T-helper 2 cell treated with Interferon-gamma antibody and Interleukin-4, amounts not matched to agents 5 μg/mL and 100 μg/mL, for 36 hours (primary cell): ENCODE measurements at places on chromosomes 2 and 18.

DNA sequence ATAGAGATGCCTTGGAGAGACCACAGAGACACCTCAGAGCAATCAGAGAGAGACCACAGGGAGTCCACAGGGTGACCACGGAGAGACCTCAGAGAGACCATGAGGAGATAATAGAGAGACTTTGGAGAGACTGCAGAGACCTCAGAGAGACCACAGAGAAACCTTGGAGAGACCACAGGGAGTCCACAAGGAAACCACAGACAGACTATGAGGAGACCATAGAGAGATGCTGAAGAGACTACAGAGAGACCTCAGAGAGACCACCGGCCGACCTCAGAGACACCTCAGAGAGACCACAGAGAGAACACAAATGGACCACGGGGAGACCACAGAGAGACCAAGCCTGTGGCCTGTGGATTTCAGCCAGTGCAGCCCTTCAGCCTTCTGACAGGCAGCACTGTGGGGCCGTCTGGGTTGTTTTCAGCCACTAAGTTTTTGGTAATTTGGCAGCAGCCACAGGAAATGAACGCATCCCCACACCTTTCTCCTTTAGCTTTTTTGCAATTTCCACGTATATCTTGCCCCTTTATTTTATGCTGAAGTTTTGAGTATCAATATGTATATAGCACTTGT is 11.4 kb upstream of the TMEM18 start:
- H3K27ac ChIP-seq = no peak overlapping the region
- peaks cover 3% of the 10 kb centered on the region for H3K4me1 ChIP-seq
- H3K27me3 ChIP-seq = peaks cover 17% of the 10 kb centered on the region
- no peak overlapping the region for H3K4me3 ChIP-seq
- no peak for DNase-seq
- peaks cover 9% of the 10 kb centered on the region for H3K36me3 ChIP-seq

DNA sequence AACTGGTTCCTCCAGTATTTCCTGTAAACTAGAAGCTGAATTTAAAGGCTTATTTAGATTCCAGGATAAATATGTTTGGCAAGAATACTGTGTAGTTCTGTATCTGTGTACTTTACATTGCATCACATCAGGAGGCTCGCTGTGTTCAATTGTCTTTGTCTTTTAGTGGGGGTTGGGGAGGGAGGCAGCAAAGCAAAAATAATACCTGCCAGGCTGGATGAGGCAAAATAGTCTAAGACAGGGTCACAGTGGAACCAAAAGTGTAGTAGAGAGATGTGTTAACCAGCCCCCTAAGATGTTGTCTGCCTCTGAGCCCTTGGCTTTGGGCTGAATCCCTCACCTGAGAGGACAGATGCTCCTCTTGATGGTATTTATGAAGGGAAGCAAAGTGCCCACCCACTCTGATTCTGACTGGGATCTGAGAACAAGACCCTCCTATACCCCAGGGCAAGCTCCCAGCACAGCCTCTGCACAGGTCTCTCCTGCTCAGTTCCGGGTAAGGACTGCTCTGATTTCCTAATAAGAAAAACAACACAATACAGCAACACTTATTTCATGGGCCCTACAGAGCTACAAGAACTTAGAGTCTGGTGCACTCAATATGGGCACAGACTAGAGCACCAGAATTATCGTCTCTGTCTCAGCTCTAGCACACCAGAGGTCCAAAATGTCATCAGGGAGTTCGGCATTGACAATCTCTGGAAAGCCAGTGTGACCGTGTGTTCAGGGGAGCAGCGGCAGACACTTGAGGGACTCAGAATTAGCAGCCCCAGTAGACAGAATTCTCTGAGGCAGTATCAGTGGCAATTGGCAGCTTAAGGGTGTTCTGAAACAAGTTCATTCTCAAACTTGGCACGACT is 7.2 kb upstream of the AFTPH start:
- peaks cover 37% of the 10 kb centered on the region for H3K27me3 ChIP-seq
- DNase-seq = no peak
- H3K4me3 ChIP-seq = no peak overlapping the region
- no peak overlapping the region for H3K27ac ChIP-seq
- no peaks in the 10 kb centered on the region for H3K36me3 ChIP-seq

GRCh38 chr2:221649051-221649775 is 77.1 kb upstream of the EPHA4 start:
- H3K27ac ChIP-seq = no peak overlapping the region
- H3K36me3 ChIP-seq = no peaks in the 10 kb centered on the region
- H3K4me3 ChIP-seq = no peak overlapping the region
- no peak for DNase-seq
- no peaks in the 10 kb centered on the region for H3K27me3 ChIP-seq

GRCh38 chr2:31049916-31050588 is 88.2 kb downstream of the GALNT14 start:
- H3K27me3 ChIP-seq = no peaks in the 10 kb centered on the region
- DNase-seq = no peak
- no peaks in the 10 kb centered on the region for H3K36me3 ChIP-seq
- peaks cover 2% of the 10 kb centered on the region for H3K4me1 ChIP-seq
- H3K27ac ChIP-seq = no peak overlapping the region
- H3K4me3 ChIP-seq = no peak overlapping the region
